MCF 10A (cell line): ENCODE measurements at places on chromosomes 5 and 9. TPM values are rescaled to one million over a fixed set of nuclear protein-coding genes. Genes with fewer than 3 reads are reported as not detected.

CATSPER3 gene
- 0.91 and 1.9 TPM in 2 replicates for total RNA-seq

DNA sequence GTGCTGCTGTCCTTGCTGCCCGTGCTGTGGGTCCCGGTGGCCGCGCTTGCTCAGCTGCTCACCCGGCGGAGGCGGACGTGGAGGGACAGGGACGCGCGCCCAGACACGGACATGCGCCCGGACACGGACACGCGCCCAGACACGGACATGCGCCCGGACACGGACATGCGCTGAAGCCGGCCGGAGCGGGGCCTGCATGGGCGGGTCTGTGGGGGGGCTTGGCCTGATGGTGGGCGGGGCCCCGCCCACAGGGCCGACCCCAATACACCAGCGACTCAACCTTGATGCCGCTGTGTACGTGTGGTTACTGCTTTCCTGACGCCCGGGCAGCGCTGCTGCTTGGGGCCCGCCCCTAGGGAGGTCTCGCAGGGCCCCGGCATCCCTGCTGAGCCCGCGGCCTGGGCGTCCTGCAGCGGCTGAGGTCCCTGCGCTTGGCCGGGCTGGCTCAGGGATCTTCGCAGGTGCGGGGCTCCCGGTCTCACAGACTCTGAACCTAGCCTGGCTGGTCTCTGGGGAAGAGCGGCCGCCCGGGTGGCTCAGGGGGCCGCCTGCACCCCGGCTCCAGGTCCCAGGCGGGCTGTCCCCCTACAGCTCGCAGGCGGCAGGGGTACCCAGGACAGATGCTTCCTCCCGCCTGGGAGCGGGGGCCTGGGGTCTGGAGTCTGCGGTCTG is 20.9 kb downstream of the SLC6A18 start:
- DNase-seq, result no peak
- H3K27me3 ChIP-seq, result peaks cover 4% of the 10 kb centered on the region
- H3K4me1 ChIP-seq, result no peaks in the 10 kb centered on the region
- H3K36me3 ChIP-seq, result no peaks in the 10 kb centered on the region
- H3K4me3 ChIP-seq, result no peak overlapping the region

DNA sequence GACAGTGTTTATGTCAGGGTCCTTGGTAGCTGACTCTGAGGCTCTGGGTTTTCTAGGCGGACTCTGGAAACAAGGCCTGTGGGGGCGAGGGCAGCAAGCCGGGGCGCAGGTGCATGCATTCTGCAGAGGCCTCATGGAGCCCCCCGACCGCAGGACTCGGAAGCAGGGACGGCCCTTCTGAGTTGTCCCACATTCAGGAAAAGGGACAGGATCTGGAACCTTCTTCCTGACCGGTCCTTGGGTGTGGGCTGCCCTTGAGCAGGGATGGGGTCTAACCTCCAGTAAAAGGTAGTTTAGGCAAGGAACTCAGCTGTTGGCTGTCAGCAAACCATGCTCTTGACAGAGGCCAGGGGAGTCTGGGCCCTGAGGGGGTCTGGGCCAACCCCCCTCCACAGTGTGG is 7.4 kb upstream of the COL5A1 start:
- no peak overlapping the region for H3K27ac ChIP-seq
- no peaks in the 10 kb centered on the region for H3K36me3 ChIP-seq
- H3K4me1 ChIP-seq, result no peaks in the 10 kb centered on the region

TAS2R1 gene
- total RNA-seq, result not detected in 2 replicates

DNA sequence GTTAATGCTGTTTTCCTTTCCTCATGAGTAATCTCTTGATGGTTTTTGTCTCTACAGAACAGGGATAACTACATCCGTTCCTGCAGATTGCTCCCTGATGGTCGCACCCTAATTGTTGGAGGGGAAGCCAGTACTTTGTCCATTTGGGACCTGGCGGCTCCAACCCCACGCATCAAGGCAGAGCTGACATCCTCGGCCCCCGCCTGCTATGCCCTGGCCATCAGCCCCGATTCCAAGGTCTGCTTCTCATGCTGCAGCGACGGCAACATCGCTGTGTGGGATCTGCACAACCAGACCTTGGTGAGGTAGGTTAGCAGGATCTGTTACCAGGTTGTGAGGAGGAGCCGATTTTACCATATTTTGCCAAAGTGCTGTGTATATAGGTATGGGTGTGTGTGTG is 148.2 kb downstream of the TLE4 start:
- no peak for DNase-seq
- H3K27me3 ChIP-seq, result no peaks in the 10 kb centered on the region
- no peak overlapping the region for H3K27ac ChIP-seq
- peaks cover 45% of the 10 kb centered on the region for H3K36me3 ChIP-seq
- no peak overlapping the region for H3K4me3 ChIP-seq

GRCh38 chr9:77038281-77039036 is 19.0 kb downstream of the FOXB2 start:
- no peaks in the 10 kb centered on the region for H3K4me1 ChIP-seq
- no peak overlapping the region for H3K27ac ChIP-seq
- no peaks in the 10 kb centered on the region for H3K27me3 ChIP-seq
- no peak for DNase-seq

DNA sequence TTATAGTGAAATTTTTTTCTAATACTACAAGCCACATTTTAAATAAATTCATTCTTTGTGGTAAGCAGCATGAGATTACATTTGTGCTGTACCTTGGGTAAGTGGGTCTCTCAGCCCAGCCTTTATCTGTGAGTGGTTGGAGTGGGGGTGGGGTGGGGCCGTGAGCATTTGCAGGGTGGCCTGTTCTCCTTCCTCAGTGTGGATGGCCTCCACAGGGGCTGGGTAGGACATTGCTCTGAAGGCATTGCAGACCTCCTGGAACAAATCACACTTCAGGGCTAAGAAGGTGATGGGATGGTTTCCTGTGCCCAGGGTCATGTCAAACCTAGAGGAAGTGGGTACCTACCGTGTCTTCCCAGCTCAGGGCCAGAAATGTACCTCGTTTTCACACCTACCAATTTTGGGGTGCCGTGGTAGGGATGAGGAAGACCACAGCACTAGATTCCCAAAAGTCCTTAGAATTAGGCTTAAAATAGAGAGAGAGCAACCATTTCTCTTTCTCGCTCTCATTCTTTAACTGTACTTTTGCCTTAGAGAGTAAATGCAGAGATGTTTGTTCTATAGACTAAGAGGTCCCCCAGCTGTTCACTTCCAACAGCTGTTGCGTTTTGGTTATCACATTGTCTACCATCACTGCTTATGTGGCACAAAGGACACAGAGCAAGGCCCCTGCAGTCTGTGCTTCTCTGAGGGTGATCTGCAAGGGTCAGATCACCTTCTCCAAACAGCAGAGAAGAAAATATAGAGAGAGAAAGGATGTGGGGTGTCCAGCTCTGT is 83.4 kb upstream of the CTSL start:
- no peak overlapping the region for H3K27ac ChIP-seq
- H3K4me1 ChIP-seq, result peaks cover 16% of the 10 kb centered on the region
- no peaks in the 10 kb centered on the region for H3K27me3 ChIP-seq
- peaks cover 27% of the 10 kb centered on the region for H3K36me3 ChIP-seq

GRCh38 chr5:135234666-135235401 is 164.2 kb downstream of the MACROH2A1 start:
- peaks cover 26% of the 10 kb centered on the region for H3K4me1 ChIP-seq
- H3K4me3 ChIP-seq, result no peak overlapping the region
- DNase-seq, result no peak

GABBR2 gene
- total RNA-seq, result not detected in 2 replicates

PRRX2 gene
- total RNA-seq, result not detected in 2 replicates

- no peak overlapping the region for H3K4me3 ChIP-seq
- H3K4me1 ChIP-seq, result peaks cover 8% of the 10 kb centered on the region
- H3K27ac ChIP-seq, result no peak overlapping the region
Measured at GRCh38 chr9:81649475-81650240, 39.7 kb downstream of the TLE1 start.

- H3K4me1 ChIP-seq, result peaks cover 41% of the 10 kb centered on the region
- no peak for DNase-seq
- H3K4me3 ChIP-seq, result no peak overlapping the region
- no peaks in the 10 kb centered on the region for H3K27me3 ChIP-seq
- no peak overlapping the region for H3K27ac ChIP-seq
- H3K36me3 ChIP-seq, result no peaks in the 10 kb centered on the region
Measured at GRCh38 chr5:172805018-172805683, 28.9 kb upstream of the ERGIC1 start.

DNA sequence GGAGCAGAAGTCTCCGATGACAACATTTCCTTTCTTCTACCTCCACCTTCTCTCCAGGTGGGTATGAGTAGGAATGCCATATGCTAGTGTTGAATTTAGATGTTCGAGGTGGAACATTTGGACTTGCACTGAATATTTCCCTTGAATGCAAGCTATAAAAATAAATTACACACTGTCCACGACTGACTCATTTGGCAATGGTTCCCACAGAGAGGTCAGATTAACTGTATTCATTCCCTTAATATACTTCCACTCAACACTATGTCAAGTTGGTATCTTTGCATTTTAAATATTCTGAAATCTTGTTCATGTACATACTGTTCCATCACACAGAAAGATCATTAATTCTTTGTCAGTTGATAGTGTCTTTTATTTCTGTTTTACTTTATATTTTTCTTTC is 222.6 kb upstream of the PIK3R1 start:
- no peak overlapping the region for H3K4me3 ChIP-seq
- no peaks in the 10 kb centered on the region for H3K36me3 ChIP-seq
- peaks cover 18% of the 10 kb centered on the region for H3K4me1 ChIP-seq

GRCh38 chr5:80208381-80208780 is 47.5 kb downstream of the SERINC5 start:
- no peaks in the 10 kb centered on the region for H3K4me1 ChIP-seq
- no peak overlapping the region for H3K27ac ChIP-seq
- no peaks in the 10 kb centered on the region for H3K36me3 ChIP-seq

CCL27 gene
- total RNA-seq, result 0.49 TPM in 1 of 2 replicates, not detected in the other

KCNV2 gene
- total RNA-seq, result not detected in 2 replicates

GRCh38 chr5:148312153-148312552 is at the start of gene SPINK7:
TSS of gene SPINK7 (plus strand) at chr5:148312423. CDS start at chr5:148312484, 61 bp downstream.
- H3K4me1 ChIP-seq, result no peaks in the 10 kb centered on the region
- H3K4me3 ChIP-seq, result no peak within 1 kb of the TSS
- DNase-seq, result no peak
- no peaks in the 10 kb centered on the region for H3K27me3 ChIP-seq
- no peaks in the 10 kb centered on the region for H3K36me3 ChIP-seq

MLANA gene
- total RNA-seq, result not detected in 2 replicates

DNA sequence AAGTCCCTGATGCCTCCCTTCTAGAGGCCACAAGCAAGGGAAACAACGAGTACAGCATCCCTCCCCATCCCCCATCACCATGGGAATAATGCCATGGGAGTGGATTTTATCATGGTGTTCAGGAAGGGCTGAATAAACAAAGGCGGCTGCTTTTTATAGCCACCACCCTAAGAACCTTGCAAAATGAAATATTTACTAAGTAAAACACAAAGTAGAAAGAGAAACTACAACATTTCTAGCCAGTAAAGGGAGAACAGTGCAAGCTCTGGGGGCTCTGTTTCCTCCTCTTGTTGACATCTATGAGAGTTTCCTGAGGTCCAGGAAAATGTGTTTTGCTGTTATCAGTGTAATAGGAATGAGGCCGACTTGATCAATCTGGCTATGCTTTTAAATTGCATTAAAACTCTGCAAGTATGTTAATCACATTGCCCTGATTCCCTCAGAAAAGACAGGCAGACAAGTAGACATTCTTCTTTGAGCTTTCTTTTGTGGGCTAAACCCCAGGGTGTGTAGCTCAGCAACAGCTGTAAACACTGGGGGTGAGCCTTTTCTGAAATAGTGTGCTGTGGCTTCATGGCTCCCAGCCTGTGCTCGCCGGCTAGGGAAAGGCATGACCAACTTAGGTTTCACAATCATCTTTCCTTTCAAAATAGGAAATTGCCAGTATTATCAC is 31.1 kb downstream of the SV2C start:
- DNase-seq, result no peak
- H3K27me3 ChIP-seq, result peaks cover 11% of the 10 kb centered on the region
- H3K27ac ChIP-seq, result no peak overlapping the region
- no peaks in the 10 kb centered on the region for H3K36me3 ChIP-seq

DNA sequence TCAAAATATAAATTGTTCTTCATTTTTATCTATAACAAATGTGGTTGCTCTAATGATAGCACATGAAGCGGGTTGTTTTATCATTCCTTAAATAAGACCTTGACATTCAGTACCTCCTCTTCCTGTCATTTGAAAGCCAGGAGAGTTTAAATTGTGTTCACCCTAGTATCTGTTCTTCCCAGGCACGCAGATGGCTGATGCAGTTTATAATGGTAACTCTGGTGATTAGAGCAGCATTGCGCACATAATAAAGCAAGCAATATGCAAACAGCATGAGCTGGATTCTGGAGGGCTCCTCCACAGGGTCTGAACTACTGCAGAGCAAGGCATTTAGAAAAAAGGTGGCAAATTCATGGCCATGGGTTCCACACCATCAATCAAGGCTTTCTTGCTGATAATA is 307.8 kb downstream of the ENC1 start:
- no peak for DNase-seq
- H3K27me3 ChIP-seq, result no peaks in the 10 kb centered on the region
- H3K36me3 ChIP-seq, result no peaks in the 10 kb centered on the region

OR13J1 gene
- total RNA-seq, result not detected in 2 replicates

DNA sequence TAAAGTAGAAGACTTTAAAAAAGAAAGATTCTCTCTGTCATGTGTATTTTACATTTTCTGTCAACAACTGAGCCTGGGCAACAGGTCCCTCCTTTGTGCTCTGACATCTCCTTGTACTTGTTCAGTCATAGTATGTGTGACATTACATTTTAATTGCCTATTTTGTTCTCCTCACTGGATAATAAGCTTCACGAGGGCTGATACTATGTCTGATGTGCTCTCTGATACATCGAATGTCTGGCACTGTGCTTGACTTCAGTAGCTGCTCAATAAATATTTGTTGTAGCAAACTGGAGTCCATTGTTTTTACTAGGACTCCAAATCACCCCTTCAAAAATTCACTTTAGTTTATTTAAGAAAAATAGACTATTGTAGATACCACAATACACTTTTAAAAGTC is 482.0 kb downstream of the RASEF start:
- H3K36me3 ChIP-seq, result no peaks in the 10 kb centered on the region
- no peaks in the 10 kb centered on the region for H3K27me3 ChIP-seq

GRCh38 chr9:70677055-70677735 is 262.7 kb upstream of the KLF9 start:
- no peaks in the 10 kb centered on the region for H3K27me3 ChIP-seq
- H3K27ac ChIP-seq, result no peak overlapping the region
- peaks cover 5% of the 10 kb centered on the region for H3K36me3 ChIP-seq
- no peak overlapping the region for H3K4me3 ChIP-seq

- no peak for DNase-seq
- no peak overlapping the region for H3K27ac ChIP-seq
- no peak overlapping the region for H3K4me3 ChIP-seq
- H3K36me3 ChIP-seq, result no peaks in the 10 kb centered on the region
Measured at GRCh38 chr9:13963005-13963653, 350.8 kb downstream of the NFIB start.

GRCh38 chr9:137556069-137556838 is 4.6 kb downstream of the MRPL41 start:
- H3K4me1 ChIP-seq, result peaks cover 7% of the 10 kb centered on the region
- H3K27ac ChIP-seq, result no peak overlapping the region
- H3K27me3 ChIP-seq, result no peaks in the 10 kb centered on the region
- peaks cover 60% of the 10 kb centered on the region for H3K36me3 ChIP-seq
- DNase-seq, result no peak
